ENCODE measurements at places on chromosomes 3 and 15.

DNA sequence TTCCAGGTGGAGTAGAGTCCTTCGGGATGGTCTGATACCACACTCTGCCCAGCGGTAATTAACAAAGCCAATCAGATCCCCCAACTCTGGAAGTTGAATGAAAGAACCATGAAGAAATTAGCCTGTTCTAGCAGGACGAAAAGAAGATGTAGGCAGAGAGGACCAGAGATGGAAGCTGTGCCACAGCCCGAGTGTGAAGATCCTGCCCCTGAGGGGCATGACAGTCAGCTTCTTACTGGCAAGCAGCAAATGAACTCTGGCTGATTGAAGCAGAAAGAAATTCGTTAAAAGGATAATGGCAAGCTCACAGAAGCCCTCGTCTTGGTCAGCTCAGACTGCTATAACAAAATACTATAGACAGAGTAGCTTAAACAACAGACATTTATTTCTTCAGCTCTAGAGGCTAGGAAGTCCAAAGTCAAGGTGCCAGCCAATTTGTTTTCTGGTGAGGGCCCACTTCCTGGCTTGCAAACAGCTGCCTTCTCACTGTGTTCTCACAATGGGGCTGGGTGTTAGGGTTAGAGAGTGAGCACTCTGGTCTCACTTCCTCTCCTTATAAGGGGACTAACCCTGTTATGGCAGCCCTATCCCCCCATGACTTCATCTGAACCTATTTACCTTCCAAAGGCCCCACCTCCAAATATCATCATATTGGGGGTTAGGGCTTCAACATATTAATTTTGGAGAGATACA is 307.1 kb downstream of the VPS13C start:
- DNase-seq = no peak

- no peak for DNase-seq
These were observed 16.6 kb upstream of the GYG1 start for GRCh38 chr3:148974726-148975125.

DNA sequence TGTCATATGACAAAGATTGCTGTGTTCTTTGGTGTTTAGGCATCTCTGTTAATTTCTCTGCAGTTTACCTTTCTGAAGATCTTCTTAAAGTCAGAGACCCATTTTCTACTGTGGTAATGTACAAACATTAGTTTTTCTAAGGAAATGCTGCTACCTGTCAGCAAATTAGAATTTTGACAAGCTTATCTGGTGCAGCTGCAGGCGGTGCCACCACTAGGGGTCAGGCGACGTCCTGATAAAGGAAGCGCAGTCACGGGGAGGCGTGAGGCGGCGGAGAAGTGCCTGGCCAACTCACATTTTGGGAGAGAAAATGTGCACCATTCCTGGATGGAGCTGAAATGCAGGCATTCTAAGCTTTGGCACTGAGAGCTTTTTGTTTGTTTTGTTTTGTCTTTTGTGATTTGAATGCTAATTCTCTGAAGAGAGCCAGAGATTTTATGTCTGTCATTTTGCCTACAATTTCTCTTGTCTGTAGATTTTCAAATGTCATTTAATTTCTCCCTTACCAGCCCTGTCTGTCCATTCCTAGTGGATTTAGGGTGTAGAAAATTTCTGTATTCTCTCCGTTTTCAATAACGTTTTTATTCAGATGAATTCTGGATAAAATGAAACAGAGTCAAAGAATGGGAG is 24.9 kb upstream of the SIAH2 start:
- DNase-seq = peak; percentile 93

DNA sequence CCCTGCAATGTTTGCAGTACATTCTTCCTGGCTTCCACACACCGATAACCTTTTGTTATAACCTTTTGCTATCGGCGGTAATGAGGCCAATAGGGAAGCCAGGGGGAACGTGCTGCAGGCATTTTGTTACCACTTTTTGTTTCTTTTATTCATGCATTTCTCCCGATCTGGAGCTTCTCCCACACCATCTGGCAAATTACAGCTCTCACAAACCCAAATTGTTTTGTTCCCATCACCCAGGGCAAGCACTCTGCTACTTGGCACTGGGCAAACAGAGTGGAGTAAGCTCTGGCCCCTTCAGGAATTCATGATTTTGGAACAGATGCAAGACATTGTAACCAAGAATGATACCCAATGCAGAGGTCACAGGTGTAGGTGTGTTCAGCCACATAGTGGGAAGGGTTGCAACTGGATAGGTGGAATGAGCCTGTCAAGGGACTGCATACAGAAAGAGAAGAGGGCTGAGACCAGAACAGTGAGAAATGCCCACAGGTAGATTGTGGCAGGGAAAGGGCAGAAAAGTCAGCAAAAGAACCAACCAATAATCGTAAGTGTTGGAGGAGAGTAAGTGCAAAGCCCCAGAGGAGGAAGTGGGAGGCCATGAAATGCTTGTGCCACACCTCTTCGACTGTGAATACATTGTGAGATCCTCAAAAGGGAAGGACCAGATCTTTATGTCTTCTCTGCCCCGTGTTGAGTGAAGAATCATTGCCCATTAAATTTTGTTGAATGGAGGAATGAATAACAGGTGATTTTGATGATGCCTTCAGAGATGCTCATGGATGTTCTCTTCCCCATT is 45.8 kb downstream of the PARP15 start:
- DNase-seq = no peak

GRCh38 chr15:49187549-49188245 is 17.6 kb downstream of the GALK2 start:
- DNase-seq = no peak

DNA sequence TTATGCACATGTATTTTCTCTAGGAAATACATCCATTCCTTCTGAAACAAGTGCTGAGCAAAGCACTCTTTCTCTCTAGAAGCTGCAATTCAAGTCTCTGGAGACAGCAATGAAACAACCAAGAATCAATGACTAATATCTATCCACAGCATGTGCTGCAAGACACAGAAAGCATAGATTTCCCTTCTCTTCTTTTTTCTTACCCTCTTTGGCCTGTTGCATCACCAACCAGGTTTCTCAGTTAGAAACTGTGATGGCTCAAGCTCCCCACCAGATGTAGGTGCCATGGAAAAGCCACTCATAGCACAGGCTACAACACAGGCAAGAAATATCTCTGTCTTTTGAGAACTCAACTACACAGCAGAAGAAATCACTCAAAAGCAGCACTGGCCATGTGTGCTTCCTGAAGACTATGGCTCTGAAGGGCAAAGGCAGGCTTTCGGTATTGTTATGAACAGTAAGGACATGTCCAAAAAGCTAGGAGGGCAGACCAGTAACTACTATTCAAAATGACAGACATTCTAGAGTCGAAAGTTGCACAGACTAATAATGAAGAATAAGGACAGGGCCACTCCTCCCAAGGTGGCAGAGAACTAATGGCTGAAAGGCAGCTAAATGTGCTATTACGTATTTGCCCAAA is 15.5 kb downstream of the ZDHHC3 start:
- DNase-seq = no peak

DNA sequence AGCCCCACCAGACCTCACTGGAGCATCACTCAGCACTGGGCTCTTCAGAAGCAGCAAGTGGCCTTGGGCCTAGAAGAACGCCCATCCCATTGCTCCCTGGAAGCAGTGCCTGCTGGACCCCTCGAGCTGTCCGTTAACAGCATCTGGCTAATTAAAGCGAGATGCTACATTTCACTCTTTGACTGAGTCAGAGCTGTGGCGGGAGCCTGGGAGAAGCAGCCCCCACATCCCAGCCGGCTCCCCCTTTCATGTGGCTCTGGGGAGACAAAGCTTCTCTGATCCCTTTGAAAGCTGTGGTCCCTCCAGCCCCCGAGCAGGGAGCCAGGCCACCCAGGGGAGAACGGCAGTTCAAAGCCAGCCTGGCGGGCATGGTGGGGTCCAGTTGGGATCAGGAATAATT is 103.7 kb downstream of the MEGF11 start:
- no peak for DNase-seq

DNA sequence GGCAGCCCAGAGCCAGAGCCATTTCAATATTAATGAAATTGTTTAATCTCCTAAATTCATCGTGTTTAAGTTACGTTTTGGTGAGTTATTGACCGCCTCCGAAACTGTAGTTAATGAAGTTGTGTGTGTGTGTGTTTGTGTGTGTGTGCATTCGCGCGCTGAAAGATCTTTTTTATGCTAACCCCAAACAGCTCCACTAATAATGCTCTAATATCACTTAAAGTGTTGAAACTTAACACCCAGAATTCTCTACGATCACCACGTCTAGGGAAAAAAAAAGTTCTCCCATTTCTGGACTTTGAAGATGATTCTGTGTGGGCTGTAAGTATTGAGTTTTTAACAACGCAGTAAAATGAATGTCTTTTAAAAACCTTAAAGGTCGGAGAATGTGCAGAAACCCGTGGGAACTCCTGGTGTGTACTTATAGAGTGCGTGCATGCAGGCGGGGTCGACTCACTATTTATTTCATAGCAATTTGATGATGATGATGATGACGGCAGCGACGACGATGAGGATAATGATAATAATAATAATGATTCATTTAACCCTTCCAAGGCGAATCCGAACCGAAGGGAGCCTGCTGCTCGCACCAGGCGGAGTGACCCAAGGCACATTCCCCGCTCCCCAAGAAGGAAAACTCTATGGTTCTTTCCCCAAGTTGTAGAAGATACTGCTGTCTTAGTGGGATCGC is 1.4 kb upstream of the FOXB1 start:
- DNase-seq = no peak

DNA sequence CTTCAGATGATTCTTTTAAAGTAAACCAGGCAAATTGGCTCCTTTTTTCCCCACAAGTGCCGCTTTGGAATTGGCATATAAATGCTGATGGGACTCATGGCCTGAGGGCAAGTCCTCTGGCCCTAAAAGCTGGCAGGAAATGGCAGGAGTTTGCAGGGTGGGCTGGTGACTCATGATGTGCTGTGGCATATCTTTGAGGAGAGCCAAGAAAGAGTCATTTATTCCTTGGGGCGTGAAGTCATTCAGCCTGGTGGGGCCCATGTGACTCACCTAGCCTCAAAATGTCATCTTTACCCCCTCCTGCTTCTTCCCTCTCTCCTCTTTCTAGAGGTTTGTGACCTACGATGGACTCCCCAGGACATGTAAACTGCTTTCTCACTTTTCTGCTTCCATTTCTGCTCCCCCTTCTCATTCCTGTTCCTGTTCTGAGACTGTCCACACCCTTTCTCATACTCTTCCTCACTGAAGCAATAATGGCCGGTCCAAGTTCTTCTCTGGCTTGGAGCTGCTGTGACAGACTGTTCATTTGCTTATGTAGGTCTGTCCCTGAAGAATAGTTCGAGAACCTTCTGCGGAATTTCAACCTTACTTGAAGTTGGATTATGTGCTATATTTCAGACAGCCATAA is 326.1 kb downstream of the SATB1 start:
- DNase-seq = no peak

- DNase-seq = no peak
These were observed 373.1 kb upstream of the WNT5A start for GRCh38 chr3:55860049-55860721.

DNA sequence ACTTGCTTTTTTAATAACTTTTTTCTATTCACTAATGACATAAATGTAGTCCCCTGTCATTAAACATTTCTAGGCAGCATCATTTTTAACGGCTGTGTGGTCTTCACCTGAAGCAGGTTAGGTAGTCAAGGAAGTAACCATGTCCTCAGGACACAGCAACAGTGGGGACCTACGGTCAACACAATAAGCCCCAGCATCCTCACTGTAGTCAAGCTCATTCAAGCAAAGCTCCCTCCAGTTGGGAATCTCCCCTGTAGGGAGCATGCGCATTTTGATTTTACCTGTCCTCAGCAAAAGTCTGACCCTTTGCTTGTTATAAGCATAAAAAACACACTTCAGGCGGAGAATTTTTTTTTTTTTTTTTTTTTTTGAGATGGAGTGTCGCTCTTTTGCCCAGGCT is 151.4 kb downstream of the SHQ1 start:
- no peak for DNase-seq

DNA sequence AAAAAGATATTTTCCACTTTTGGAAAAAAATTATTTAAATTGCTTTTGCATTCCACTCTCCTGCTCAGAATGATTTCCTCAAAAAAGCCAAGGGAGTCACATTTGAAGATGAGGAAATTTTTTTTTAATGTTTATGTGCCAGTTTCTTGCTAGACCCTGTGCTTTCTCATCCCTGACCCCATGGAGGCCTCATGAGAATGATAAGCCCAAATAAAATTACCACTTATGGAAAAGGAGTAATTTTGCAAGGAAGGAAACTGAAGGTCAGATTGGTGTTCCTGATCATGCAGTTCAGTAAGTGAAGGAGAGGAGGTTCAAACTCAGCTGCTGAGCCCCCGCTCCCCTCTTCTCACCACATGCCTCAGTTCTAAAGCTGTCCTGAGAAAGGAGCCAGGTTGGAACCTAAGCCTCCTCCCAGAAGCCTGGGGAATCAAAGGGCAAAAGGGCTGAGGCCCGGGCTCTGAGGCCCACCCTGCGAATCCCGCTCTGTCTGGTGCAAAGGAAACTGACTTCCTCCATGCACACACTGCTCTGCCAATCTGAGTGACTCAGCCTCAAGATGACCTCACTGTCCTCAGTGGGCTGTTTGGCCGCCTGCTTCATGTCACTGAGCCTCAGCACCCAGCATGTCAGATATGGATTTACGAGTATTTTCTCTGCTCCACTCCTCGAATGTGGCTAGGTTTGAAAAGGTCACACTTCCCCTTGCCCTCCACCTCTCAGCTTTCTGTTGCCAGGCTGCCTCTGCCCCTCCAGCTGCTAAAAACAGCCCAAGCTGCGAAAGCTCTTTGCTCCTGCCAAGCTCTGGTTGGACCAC is 56.9 kb upstream of the FLNB start:
- peak; percentile 91 for DNase-seq

DNA sequence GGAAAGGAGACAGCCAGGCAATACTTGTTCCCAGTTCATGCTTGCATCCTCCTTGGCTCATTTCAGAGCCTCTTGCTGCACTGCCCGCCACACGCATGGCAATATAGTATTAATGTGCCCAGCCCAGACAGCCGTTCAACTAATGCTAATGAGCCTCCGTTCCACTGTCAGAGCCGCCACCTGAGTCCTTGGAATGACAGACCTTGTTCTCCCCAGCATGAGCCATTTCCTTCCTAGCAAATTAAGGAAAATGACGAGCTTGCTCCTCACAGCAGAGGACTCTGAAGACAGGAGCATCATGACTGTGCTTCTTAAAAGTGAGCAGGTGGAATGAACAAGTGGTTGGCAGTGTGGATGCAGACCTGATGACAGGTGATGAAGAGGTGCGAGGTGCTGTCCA is 10.8 kb upstream of the LRRC15 start:
- DNase-seq = peak; percentile 26

DNA sequence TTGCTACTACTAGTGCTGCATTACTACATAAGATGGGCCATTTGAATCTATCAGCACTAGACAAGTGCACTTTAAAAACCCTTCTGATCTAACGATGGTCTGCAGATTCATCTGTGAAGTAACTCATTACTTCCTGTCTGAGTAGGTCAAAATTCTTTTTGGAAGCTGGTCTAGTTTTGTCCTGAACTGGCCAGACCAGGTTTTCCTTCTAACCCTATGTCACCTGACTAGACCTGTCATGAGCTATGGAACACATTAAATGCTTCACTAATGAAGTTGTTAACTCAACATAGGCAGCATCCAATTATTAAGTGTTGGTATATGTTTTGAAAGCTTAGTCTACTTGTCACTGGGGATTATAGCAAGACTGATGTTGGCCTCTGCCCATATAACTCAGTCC is 10.1 kb upstream of the RBM5 start:
- no peak for DNase-seq
